ENCODE measurements at places on chromosomes 16 and 17. TPM values are rescaled to one million over a fixed set of nuclear protein-coding genes. Genes with fewer than 3 reads are reported as not detected.

Gene TMEM132E
- 2.8 TPM for polyA plus RNA-seq

Gene KRT20
- polyA plus RNA-seq = 0.17 TPM

Gene CACNG4
- polyA plus RNA-seq = 3.2 TPM

Gene G6PC1
- polyA plus RNA-seq = 8.6 TPM

Gene KRTAP4-1
- not detected for polyA plus RNA-seq

Gene PYY
- polyA plus RNA-seq = 0.19 TPM

Gene ERN2
- 0.42 TPM for polyA plus RNA-seq

Gene CSH1
- polyA plus RNA-seq = not detected

All from renal pelvis (tissue), 12 donors.